ENCODE measurements at places on chromosomes 12 and 14.

DNA sequence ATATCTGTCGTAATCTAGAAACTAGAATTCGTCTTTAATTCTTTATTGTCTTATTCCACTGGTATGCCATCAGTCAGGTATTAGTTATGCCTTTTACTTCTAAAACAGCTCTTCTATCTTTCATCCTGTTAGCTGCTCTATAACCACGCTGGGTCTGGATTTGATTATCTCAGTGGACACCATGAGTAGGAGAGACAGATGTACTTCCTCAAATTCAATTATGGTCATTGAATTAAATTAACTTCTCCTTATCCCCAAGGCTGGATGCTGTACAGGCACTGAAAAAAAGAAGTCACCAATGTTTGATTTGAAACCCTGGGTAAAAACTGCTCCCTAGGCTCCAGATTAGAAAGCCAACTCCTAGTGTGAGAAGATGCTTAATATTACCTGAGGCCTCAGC is 107.3 kb downstream of the PIK3C2G start:
- DNase-seq = no peak

DNA sequence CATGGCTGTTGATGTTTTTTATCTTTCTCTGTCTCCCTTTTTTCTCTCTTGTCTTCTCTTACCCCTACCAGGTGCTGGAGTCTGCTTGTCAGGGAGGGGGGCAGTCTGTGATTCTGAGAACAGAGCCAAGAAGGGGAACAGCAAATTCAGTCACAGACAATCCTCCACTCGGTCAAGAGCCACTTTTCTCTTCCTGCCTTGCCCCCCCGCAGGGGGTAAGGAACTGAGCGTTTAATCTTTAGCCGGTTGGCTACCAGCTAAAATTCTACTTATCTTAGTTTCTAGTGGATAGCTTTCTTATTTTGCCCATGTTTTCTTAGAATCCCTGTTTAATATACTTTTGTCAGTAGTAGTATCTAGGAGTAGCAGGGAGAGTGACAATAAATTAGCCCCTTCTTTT is 1.9 kb downstream of the RIMKLB start:
- no peak for DNase-seq

- no peak for DNase-seq
Observed at GRCh38 chr14:35932659-35933159, 106.6 kb downstream of the BRMS1L start.

- peak; percentile 67 for DNase-seq
Observed at GRCh38 chr12:79127271-79127751, 262.7 kb downstream of the SYT1 start.

DNA sequence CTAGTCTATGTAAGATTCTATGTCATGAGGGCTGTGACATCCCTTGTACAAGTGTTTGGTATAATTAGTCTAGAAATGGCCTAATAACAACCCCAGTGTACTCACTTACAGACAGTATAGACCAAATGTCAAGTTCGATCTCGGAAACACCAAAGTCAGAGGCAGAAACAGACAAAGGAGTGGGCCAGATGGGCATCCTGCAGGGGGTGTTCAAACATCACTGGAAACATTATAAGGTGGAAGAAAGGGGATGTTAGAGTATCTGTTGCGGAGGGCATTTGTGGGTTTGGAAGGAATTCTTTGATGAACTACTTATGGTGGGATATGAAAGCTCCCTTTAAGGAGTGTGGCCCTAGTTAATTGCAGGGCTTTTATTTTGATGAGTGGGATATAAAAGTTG is 134.6 kb downstream of the ESR2 start:
- no peak for DNase-seq

GRCh38 chr12:95390932-95391331 is 83.0 kb upstream of the METAP2 start:
- DNase-seq = no peak

DNA sequence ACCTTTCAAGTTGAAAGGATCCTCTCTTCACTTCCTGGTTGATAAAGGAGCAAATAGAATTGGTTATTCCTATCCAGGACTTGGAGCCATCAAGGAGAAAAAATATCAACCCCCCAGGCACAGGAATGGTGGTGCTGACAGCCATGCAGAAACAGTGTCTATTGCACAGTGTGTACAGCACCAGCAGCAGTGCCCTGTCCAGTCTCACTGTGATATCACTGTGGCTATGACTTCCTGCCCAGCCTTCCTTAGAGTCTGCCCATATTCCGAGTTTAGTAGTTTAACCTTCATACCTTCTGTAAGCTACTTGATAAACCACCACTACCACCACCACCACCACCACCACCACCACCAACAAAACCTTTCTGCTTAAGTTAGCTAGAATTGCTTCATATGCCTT is 45.1 kb upstream of the FERMT2 start:
- no peak for DNase-seq

DNA sequence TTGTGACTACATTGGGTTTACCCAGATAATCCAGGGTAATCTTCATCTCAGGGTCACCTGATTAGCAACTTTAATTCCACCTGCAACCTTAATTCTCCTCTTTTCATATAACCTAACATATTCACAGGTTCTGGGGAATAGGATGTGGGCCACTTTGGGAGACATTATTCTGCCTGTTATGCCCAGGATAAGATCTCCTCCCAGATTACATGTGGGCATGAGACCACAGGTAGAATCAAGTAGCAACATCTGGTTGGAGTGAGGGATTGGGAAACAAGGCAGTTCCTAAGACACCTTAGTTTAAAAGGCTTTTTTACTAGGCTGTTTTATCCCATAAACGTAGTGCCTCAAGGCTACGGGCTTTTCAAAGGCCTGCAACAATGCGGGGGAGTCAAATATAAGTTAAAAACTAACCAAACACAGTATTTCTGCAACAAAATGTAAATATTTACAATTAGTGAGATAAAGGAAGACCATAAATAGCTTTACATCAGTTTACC is 181.5 kb downstream of the FOXA1 start:
- no peak for DNase-seq

DNA sequence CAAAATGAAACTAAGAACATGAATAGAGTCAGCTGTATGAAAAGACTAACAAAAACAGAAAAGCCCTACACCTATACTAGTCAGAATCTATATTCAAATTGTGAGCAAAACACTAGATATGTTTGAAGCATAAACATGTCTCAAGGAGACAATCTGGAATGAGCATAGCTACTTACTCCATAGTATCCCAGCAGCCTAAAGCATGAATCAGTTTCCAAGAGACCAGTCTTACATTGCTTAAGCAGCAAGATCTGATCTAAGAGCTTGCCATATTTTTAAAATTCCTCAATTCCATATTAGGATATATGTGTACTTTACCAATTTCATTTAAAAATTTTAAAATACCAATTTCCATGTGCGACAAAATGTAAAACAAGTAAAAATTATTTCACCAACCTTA is 7.7 kb downstream of the CAPS2 start:
- DNase-seq = peak; percentile 73

- DNase-seq = peak; percentile 62
Observed at GRCh38 chr12:47775100-47775911, 2.3 kb downstream of the SLC48A1 start.

DNA sequence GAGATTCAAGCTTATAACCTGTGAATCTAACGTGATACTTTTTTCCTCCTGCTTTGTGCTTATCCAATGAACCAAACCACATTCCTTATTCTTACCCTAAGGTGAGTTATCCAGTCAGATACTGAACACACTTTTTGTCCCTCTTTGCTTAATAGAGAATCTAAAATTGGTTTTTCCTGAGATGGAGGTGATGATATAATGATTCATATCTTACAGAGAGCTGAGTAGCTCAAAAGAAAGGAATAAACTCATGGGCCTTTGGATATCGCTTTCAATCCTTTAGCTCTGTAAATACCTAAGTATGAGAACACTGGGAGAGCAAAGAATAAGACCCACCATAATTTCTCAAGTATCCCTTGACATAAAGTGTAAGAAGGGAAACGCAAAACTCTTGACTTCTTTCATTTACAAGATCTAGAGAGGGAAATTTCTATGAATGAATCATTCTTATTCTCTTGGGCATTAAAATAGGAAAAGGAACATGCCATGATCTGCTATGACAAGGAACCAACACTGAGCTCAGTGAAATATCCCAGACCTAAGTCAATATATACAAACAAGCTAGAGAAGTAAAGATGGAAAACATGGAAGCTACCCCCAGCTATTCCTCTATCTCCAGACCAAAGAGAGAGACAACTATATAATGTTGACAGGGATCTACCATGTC is 81.8 kb upstream of the STAC3 start:
- no peak for DNase-seq

GRCh38 chr14:85079842-85080730 is 449.9 kb upstream of the FLRT2 start:
- no peak for DNase-seq

DNA sequence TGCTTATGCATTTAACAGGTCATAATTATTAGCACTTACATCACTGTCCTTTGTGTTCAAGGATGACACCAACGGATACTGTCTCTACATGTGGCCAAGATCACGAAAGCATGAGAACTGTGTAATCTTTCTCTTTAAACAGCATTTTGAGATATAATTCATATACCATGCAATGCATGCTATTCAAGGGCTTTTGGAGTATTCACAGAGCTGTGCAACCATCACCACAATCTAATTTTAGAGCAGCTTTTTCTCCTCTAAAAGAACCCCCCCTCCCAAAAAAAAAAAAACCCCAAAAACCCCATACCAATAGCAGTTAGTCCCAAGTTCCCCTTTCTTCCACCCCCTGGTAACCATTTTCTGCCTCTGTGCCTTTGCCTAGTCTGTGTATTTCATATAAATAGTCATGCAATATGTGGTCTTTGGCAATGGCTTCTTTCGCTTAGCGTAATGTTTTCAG is 60.6 kb downstream of the SPRING1 start:
- no peak for DNase-seq

DNA sequence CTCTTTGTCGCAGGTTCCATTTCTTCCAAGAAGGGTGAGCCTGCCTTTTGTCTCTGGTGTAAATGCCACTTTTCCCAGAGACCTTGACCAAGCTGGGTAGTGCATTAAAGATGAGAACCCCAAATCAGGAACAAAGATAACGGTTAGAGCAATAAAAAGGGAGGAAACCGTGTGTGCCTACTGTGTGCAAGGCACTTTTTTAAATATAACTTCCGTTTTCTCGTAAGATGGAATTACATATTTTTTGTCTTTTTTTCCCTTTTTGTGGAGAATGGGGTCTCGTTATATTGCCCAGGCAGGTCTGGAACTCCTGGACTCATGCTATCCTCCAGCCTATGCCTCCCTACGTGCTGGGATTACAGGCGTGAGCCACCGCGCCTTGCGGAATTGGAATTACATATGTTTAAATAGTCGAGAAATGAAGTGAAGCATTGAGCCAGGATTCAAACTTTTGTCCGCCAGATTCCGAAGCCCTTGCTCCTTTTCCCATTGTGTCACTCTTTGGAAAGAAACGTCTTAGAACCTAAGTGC is 506 bp upstream of the NABP2 start:
- DNase-seq = no peak

DNA sequence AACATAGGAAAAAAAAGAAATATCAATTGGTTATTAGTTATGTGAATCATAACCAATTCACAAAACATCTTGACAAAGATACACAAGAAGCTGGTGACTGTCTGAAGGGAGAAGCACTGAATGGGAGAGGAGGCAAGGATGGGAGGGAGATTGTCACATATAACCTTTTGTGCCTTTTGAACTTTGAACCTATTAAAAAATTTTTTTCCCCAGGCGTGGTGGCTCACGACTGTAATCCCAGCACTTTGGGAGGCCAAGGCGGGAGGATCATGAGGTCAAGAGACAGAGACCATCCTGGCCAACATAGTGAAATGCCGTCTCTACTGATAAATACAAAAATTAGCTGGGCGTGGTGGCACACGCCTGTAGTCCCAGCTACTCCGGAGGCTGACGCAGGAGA is 12.6 kb downstream of the DYNLL1 start:
- DNase-seq = no peak

GRCh38 chr14:97900196-97900854 is 1103.1 kb downstream of the VRK1 start:
- DNase-seq = no peak

DNA sequence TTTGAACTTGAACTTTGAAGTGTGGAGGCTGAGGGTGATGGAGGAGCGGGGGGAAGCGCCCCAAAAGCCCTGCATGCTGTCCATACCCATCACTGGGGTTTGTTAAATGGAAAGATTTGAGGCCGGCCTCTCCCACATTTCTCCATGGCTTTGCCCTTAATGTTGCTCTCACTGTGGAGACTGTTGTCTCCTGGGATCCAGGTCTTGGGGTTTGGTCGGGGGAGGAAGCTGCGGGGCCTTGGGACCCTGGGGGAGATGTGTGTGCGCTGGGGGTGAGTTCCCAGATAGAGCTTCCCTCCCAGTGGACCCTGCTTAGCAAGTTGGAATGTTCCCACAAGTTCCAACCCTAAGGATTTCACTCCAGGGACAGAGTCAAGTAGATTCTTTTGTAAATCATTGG is 28.0 kb upstream of the LRTM2 start:
- DNase-seq = no peak

- peak; percentile 77 for DNase-seq
Observed at GRCh38 chr12:93453633-93454032, 11.9 kb upstream of the UBE2N start.

DNA sequence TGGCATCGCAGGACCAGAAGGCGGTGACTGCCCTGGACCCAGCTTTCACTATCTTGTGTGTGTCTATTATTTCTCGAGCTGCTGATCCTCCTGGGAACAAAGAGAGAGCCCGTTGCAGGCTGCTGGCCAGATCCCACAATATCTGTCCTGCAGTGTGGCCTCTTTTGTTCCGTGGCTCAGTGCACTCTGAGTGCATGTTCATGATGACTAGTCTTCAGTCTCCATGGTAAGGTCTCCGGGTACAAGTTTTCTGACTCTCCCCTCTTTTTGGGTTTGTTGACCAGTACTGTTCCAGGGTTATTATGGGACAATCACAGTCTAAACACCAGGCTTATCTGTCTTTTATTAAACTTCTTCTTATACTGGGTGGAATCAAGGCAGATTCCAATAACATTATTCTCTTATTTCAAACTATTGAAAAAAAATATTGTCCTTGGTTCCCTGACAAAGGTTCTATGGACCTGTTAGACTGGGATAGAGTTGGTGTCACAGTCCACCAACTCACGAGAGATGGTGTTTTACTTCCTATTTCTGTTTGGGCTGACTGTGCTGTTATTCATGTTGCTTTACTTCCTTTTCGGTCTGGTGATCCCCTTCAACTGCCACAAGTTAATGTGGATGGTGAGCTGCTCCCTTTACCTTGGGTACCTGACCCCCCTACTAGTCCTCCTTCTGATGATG is 192.9 kb upstream of the ALG10B start:
- DNase-seq = no peak

GRCh38 chr12:16350682-16351081 is 3.2 kb downstream of the MGST1 start:
- DNase-seq = peak; percentile 93
